ENCODE measurements at places on chromosomes 1 and 21.

- no peak for DNase-seq
Measured at GRCh38 chr1:156291226-156292061, 4.0 kb downstream of the GLMP start.

DNA sequence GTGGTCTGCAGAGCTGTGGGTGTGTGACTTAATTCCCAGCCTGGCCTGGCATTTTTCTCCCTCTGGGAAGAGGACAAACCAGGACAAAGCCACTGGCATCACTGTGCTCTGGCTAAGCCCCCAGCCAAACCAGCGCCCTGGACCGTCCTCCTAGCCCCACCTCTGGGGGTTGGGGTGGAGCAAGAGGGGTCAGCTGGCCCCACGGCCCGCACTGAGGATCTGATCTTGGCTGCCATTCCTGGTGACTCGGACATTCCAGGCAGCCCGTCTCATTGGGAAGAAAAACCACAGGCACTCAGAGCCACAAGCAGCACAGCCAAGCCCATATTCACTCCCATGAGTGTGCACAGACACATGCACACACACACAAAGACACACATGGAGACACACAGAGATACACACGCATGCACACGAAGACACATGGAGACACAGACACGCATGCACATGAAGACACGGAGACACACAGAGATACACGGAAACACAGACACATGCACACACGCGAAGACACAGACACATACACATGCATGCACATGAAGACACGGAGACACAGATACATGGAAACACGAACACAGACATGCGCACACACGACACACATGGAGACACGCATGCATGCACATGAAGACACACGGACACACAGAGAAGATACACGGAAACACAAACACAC, 2.3 kb upstream of the MXRA8 start:
- DNase-seq: no peak

DNA sequence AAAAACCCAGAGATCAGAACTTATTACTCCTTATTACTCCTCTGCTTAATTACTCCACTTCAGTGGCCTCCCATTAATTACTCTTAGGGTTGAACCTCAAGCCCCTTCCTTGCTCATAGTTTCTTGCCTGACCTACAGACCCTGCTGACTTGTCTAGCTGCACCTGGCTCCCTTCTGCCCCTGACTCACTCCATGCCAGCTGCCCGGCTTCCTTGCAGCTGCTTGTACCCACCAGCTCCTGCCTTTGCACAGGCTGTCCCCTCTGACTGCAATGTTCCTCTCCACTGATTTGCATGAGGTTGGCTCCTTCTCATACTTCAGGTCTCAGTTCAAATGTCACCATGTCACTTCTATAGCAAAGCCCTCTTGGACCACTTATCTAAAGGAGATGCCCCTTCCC, 1.9 kb upstream of the PTPRU start:
- no peak for DNase-seq

- DNase-seq: no peak
Measured at GRCh38 chr1:161342821-161343220, 24.9 kb downstream of the CFAP126 start.

DNA sequence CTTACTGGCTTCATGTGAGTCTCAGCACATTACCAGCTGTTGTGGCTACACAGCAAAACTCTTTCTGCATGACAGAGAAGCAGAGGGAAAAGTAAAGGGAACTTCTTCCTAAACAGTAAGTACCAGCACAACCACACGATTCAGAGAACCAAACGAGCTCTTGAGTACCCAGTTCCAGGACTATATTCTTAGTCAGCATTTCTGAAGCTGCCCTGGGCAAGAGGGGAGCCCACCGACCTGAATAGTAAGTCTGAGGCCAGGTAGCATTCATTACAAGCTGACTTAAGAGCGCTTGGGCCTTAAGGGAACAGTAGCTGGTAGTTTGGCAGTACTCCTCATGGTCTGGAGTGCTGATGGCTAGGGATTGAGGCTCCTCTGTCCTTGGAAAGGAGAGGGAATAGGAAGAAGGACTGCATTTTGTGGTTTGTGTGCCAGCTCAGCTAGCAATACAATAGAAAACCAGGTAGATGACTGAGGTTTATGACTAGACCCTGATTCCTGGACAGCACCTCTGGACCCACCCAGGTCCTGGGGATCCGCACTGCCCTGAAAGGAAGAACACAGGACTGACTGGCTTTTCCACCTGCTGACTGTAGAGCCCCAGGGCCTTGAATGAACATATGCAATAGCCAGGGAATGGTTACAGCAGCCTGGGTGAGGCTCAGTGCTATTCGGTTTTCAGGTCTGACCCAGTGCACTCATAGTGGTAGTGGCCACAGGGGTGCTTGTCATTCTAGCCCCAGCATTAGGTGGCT, 396.8 kb upstream of the PRMT6 start:
- DNase-seq: no peak

DNA sequence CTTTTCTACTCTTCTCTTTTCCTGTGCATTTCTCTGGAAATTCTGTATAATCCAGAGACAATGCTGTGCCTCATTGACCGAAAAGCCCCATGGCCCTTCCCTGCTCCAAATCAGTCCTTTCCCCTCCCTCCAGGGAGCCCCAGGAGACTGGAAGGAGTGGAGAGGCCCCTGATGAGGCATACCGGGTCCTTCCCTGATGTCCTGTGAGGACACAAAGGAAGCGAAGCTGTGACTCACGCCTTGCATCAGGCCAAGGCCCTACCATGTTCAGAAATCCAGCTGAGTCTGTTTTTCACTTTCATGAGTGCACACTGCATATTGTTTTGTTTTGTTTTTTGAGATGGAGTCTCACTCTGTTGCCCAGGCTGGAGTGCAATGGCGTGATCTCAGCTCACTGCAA, 38.7 kb upstream of the BECN2 start:
- DNase-seq: no peak

DNA sequence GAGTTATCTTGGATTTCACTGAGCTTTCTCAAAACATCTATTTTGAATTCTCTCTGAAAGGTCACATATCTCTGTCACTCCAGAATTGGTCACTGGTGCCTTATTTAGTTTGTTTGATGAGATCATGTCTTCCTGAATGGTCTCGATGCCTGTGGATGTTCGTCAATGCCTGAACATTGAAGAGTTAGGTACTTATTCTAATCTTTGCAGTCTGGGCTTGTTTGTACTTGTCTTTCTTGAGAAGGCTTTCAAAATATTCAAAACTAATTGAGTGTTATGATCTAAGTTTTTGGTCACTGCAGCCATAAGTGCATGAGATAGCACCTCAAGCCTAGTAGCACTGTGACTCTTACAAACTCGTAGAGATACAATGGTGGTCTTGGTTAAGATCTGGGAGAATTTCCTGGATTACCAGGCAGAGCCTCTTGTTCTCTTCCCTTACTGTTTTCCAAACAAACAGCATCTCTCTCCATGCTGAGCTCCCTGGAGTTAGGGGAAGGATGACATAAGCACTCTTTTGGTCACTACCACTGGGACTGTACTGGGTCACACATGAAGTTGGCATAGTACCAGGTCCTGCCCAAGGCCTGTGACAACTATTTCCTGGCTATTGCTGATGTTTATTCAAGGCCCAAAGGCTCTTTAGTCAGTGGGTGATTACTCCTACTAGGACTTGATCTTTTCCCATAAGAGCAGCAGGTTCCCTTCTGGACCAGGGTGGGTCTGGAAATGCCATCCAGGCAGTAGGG, 25.6 kb downstream of the SLC22A15 start:
- no peak for DNase-seq

GRCh38 chr1:221751226-221751887, 9.5 kb upstream of the DUSP10 start:
- no peak for DNase-seq

DNA sequence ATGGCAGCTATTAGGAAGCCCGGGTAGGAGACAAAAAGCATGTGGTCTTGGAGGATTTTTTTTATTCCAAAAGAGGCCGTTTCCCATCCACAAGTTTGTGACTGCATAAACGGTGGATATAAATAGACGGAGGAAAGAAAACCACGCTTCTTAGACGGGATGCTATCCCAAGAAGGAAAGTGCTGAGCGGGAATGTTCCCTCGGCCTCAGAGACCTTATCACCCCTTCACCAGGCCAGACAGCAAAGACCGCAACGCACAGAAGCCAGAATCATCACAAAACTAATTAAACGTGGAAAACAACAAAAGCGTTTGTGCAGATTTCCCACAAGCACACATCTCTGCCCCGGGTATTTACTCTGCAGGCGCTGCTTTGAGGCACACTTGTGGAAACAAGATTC, 43.2 kb downstream of the HLCS start:
- DNase-seq: no peak

DNA sequence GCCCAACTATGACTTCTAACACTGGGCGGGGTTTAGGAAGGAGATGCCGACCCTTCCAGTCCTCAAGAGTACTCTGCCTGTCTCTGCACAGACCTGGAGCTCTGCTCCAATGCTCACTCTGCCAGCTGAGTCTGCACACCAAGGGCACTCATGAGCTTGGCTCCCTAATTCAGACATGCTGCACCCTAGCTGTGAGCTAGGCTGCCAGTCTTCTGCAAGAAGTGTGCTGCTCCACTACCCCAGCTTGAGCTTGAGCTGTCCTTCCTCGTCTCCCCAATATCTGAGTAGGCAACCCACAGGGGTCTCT, 13.2 kb downstream of the TP53BP2 start:
- DNase-seq: no peak

- no peak for DNase-seq
Measured at GRCh38 chr21:45517249-45518065, 24.8 kb downstream of the SLC19A1 start.

DNA sequence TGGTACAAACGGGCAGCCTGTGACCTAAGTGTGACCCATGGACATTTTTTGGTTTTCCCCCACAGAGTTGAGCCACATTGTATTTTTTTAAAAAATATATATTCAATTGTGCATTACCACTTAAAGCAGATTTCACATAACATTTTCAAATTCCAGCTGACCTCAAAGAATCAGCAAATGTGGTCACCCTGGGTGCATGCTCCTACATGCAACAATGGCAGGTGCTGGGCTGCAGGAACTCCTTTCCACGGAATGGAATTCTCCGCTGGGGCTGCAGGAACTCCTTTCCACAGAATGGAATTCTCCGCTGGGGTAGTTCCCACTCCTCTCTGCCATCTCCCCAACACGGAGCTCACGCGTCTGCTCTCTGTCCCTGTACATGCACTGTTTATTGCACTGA, 68.7 kb downstream of the MAP10 start:
- DNase-seq: no peak

DNA sequence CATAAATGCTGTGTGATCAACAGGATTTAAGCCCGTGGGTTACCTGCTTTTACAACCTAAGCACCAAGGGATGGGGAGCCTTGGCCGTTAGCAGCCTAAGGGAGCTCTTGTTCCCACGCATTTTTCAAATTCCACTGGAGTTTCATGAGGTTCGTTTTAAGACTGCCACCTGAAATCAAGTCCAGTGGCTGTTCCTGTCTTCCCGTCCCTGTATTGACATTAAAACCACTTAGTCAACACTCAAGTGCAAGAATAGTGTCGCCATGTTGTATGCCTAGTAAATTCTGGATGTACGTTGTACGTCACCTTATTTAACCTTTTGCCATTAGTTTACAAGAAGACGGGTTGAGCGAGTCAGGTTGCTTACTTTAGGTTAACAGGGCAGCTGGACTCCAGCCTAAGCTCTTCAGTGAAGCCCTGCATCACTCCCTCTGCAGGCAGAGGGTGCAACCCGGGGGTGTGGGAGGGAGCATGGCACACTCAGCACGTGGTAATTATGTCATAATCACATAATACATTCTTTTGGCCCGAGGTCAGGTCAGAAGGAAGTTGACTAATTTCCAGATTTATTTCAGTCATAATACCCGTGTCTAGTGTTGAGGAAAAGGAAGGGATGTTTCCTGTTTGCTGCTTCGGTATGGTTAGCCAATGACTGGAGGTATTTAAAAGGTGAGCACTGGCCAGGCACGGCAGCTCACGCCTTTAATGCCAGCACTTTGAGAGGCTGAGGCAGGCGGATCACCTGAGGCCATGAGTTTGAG, 42.5 kb downstream of the CNST start:
- no peak for DNase-seq

GRCh38 chr1:119298687-119299303, 69.8 kb upstream of the HAO2 start:
- DNase-seq: no peak

DNA sequence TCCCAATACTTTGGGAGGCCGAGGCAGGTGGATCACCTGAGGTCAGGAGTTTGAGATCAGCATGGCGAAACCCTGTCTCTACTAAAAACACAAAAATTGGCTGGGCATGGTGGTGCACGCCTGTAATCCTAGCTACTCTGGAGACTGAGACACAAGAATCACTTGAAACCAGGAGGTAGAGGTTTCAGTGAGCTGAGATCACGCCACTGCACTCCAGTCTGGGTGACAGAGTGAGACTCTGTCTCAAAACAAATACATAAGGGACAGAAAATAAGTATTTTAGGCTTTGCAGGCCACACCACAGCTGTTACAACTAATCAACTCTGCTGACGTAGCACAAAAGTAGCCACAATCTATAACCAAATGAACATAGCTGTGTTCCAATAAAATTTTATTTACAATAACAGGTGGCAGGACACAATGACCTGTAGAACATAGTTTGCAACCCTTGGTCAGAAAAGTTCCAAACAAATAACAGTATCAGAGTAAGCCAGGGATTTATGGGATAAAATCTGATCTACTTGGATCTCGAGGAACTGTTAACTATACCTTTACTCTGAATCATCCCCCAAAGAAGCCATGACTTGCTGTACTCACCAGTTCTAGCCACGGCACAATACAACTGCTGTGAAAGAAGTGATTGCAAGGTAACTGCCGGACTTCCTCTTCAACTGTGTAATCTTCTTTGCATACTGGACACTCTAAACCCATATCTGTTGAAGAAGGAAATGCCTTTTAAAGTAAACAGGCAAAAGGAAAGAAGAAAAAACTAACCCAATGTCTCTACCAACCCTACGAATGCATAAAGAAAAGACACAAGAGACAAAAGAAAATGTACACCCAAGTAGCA, 28.3 kb downstream of the CD160 start:
- DNase-seq: no peak

- DNase-seq: no peak
Measured at GRCh38 chr1:117122330-117123025, 929 bp upstream of the TRIM45 start.

DNA sequence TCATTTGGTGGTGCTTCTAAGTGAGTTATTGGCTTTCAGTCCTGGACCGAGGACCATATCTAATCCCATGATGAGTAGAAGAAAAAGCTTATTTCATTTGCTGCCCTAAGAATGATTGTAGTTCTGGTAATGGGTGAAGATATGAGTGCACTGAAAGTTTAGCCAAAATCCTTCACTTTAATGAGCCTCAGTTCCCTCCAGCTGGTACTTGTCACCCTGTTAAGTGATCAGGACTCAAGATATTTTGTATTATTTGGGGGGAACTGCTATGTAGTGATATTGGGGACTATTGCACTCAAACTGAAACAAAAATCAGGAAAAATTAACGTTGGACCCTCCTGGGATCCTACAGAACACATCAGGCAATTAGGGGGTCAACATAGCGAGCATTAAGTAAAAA, 165.9 kb downstream of the PRDM2 start:
- DNase-seq: no peak

GRCh38 chr1:180975551-180975950, 47.1 kb downstream of the STX6 start:
- no peak for DNase-seq

- no peak for DNase-seq
Measured at GRCh38 chr1:86750076-86750475, 45.7 kb downstream of the SH3GLB1 start.
